ENCODE measurements at places on chromosomes 13 and 19. TPM values are rescaled to one million over a fixed set of nuclear protein-coding genes. Genes with fewer than 3 reads are reported as not detected.

- DNase-seq: no peak
Measured at GRCh38 chr13:113860665-113861432, 3.0 kb downstream of the GAS6 start.

DNA sequence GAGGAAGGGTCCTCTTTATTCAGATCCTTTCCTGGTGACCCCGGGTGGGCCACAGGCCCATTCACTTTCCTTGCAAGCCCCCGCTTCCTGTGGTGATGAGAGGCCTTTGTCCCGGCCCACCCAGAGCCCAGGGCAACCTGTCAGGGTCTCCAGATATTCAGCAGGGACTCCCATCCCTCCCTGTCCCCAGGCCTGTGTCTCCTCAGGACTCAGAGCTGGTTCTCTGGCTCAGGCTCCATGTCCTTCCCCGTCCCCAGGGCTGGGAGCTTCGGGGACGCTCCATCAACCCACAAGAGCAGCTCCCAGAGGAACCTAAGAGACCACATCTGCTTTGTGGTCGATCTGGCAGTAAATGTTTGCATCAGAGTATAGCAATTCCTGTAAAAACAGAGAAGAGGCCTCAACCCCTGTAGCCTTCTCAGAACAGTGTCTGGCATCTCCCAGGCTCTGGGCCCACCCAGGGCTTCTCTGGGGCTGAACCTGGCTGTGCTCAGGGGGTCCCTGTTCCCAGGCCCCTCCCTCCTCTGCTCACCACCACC, 7.8 kb downstream of the CEACAM4 start:
- no peak for DNase-seq

DNA sequence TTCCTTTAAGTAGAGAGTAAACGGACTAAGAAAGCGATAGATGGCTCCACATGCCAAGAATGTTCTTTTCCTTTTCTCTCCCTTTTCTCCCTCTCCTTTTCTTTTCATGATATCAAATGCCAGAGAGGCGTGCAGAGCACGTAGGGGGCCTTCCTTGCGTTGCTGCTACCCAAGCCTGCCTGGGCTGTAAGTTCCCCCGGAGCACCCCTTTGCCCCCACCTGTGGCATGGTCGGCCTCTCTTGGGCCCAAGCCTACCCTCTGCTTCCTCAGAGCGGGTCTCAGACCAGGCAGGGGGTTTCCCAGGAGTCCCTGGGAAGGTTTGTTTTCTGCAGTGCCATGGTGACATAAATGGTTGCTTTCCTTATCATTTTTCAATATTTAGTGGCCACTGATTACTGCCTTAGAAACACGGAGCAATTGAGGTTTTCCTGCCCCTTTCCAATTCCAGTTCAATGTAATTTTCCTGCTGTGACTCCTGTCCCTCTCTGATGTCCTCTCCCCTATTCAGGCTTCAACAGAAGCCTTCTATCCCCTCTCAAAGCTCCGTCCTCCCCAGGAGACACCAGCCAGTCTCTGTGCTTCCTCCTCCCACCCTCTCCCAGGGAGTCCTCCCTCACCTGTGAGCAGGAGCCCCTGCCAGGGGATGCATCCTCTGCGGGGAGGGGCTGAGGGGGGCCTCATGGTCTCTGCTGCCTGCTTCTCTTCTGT, 22.6 kb upstream of the CD177 start:
- DNase-seq: no peak

DNA sequence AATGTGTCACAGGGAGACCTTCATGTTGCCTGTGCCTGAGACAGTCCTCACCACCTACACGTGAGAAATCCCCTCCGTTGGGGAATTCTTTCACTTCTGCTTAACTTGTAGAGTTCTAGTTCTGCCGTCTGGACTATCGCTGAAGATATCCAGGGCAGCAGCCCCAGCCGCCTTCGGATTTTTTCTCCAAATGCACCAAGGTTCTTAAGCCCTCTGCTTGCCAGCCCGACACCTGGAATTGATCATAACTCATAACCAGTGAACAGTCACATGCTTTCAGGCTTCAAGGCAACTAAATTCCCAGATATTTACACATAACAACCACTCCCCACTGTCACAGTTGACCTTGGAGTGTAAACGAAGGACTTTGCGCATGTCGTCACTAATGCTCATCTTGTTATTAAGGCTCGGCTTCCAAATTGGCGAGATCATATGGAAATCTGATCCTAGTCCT, 114.4 kb downstream of the RAB20 start:
- DNase-seq: no peak

- DNase-seq: no peak
Measured at GRCh38 chr13:42752731-42753130, 28.7 kb upstream of the FAM216B start.

DNA sequence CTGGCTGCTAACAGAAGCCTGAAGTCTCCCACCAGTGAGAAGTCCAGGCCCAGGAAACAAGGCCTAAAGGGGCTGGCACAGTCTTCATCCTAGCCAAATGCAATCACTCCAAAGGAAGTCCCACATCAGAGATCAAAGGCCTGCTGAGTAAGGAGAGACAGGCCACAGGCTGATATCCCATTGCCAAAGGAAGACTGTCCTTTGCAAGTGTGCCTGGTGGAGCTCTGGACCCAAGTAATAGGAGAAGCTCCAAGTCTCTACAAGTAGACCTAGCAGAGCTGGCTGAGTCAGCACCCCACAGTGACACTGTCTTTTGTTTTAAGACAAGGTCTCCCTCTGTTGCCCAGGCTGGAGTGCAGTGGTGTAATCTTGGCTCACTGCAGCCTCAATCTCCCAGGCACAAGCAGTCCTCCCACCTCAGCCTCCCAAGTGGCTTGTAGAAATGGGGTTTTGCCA, 4.5 kb downstream of the DBP start:
- DNase-seq: peak; percentile 45

DNA sequence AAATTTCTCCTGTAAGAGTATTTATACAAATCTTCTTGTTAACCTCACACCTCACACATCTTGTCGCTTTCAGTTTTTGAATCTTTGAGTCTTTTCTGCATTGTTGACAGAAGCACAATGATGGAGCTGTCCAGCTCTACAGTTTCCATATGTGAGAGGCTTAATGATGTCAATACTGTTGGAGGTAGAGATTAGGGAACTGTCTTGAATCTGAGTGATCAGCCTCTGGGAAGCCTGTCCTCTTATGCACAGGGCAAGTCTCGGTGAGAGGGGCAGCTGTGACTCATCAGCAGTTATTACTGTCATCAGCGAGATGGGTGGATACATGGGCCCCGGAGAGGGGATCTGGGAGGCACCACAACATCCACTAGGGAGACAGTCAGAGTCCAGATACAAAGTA, 4.6 kb upstream of the ITGBL1 start:
- no peak for DNase-seq

GRCh38 chr19:45752639-45753038, 16.4 kb downstream of the SIX5 start:
- no peak for DNase-seq

DNA sequence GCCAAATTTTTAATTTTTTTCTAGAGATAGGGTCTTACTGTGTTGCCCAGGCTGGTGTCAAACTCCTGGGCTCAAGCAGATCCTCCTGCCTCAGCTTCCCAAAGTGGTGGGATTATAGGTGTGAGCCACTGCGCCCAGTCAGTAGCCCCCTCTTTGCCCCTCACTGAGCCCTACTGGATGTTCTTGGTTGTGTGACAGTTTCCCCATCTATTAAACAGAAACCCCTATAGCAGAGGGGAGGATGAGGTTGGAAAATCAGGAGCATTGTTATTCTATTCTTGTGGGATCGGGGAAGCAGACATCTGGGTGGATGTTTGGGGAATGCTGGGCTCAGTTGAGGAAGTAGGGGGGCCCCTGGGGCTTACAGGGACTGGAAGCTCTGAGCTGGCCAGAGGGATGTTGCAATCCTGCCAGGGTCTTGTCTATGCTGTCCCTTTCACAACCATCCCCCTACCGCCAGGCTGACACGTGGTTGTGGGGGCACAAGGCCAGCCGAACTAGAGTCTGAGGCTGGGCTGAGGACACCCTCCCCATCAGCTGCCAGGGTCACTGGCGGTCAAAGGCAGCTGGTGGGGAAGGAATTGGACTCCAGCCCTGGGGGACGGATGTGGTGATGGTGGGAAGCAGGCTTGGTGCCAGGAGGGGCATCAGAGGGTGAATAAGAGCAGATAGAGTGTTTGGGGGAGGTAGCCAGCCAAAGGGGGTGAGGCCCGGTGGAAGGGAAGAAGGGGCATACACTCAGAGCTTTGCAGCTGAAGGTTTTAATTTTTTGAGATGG, 10.9 kb downstream of the APOC1 start:
- DNase-seq: no peak

GRCh38 chr19:40599331-40599901, 1.8 kb upstream of the LTBP4 start:
- DNase-seq: no peak

- DNase-seq: no peak
Measured at GRCh38 chr13:83332751-83333150, 549.5 kb downstream of the SLITRK1 start.

Gene LGI4
- total RNA-seq: 0.27 TPM

Gene NLRP11
- 0.14 TPM for total RNA-seq

Gene AMER2
- not detected for total RNA-seq

Gene NANOS3
- 0.56 TPM for total RNA-seq

Gene GJB6
- total RNA-seq: 3.3 TPM

Gene ZIC5
- not detected for total RNA-seq

Gene CCNE1
- 24.5 TPM for total RNA-seq

All from activated CD8-positive, alpha-beta T cell treated with anti-CD3 and anti-CD28 coated beads for 36 hours (primary cell).